ENCODE measurements at places on chromosomes 3 and 15.

- no peak for DNase-seq
Observed at GRCh38 chr3:86282106-86282787, 708.7 kb downstream of the VGLL3 start.

GRCh38 chr15:24039683-24040082 is 352.6 kb upstream of the NDN start:
- DNase-seq, result no peak

GRCh38 chr3:52120556-52121463 is 33.4 kb downstream of the POC1A start:
- DNase-seq, result no peak

DNA sequence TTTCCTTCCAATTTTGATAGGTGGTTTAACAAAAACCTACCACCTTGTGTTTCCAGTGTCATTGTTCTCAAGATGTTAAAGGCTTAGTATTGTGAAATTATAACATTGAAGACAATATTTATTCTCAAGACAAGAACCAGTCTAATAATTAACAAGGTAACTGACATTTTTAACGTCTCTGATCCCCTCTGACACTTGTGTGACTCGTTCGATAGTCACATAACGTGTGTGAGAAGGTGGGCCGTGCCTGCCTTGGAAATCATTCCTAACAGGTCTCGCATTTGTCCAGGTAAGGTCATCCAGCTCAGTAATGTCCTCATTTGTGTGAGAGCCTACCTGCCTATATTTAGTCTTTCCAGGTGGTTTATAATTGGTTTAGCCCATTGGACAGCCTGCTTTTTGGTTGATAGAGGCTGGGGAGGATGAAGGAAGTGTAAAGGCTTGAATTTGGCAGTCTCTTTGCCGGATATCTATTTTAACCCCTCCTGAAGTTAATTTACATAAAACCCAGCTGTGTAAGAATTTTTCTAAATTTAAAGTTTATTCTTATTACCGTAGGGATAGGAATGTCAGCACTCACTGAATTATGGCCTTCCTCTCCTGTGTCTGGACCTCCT is 94.4 kb downstream of the AKAP13 start:
- no peak for DNase-seq

DNA sequence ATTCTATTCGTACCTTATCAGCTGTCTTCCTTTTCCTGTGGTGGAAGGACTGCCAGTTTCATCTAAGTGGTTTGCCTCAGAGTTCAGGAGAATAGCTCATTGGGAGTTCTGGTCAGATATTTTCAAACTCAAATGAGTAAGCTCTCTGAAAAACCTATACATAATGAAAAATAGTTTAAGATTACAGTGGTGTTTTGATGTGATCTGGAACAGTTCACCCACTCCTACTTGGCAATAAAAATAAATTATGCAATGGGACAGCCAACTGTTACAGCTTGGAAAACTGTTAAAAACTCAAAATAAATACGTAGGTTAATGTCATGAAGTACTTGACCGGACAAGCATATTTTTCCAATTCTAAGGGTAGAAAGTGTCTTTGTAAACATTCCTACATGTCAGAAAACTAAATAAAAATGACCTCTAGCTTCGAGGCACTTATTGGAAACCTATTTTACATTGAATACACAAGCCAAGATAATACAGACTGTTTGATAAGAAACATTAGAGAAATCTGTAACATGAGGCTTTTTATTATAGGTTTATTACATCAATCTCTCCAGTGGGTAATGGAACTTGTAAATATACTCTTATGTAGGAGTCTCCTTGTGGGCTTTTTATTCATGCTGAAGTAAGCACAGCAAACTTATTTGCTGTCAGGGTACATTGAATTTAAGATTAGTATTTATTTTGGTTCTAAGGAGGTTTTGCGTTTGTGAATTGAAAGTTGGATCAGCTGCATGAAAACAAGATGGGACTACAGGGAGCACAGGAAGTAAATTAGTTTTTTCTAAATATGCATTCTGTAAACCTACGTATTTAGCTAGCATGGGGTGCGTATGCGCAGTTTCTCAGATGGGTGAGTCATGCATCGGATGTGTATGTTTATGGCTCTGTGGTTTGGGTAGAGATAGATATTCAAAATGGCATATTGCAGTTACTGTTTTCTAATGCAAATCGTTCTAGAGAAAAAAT is 453.1 kb downstream of the IL5RA start:
- no peak for DNase-seq

GRCh38 chr3:194277104-194277785 is 73.9 kb downstream of the CPN2 start:
- DNase-seq, result no peak

- DNase-seq, result no peak
Observed at GRCh38 chr3:20787005-20787404, 601.0 kb upstream of the SGO1 start.

GRCh38 chr3:189632242-189632641 is 1.1 kb downstream of the TP63 start:
- DNase-seq, result no peak

GRCh38 chr15:25171111-25171811 is 216.5 kb downstream of the SNRPN start:
- no peak for DNase-seq

DNA sequence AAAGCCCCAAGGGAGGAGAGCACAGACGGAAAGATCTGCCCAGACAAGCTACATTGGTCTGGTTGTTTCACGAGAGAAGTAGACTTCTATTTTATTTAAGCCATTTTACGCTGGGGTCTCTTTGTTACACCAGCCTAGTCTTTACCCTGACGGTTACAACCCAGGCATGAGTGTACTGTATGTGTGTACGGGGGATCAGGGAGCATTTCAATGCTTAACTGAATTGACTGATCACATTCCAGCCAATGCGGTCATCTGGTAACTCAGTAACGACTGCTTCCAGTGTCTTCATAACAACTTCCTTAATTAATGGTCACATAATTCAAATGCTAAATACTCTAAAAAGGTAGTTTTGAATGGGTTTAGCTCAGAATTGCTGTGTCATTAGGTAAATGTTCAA is 288.6 kb downstream of the FOXP1 start:
- DNase-seq, result no peak

DNA sequence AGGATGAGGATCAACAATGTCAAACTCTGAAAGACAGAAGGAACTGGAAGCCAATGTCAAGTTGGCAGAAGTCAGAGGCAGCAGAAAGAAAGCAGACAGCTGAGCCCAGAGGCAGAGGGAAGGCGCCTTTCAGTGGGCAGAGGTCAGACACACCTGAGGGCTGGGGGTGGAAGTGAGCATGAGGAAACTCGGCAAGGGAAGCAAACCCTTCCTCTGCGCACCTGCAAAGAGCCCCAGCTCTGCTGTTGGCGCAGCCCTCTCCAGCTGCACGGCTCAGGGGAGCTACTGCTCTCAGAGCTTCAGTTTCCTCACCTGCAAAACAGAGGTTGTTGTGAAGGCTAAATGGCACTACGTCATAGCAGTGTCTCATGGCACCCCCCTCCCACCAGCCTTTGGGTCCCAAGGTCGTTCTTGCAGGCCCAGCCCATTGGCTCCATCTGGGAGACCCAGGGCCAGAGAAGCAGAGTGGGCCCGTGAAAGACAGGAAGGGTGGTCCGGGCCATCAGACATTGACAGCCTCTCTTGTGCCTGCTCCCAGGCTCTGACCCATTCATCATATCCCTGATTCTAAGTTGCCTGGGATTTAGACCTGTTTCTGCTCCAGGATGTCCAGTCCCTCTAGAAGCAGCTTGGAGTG is 53.3 kb upstream of the SLC6A11 start:
- no peak for DNase-seq

All from activated CD4-positive, alpha-beta T cell treated with anti-CD3 and anti-CD28 coated beads, Interleukin-2, Interleukin-4, amounts not matched to agents 100 ng/mL and 50 ng/mL, durations not matched to agents 16 hours and 8 hours (primary cell).